Cerebellar nuclear complex (tissue), 1 donor: ENCODE measurements at places on chromosomes 1 and 21.
A peak's percentile ranks its signal among the peaks of the same experiment; 100 is the strongest.

- no peak for DNase-seq
Measured at GRCh38 chr1:206518743-206519142, 11.4 kb downstream of the RASSF5 start.

DNA sequence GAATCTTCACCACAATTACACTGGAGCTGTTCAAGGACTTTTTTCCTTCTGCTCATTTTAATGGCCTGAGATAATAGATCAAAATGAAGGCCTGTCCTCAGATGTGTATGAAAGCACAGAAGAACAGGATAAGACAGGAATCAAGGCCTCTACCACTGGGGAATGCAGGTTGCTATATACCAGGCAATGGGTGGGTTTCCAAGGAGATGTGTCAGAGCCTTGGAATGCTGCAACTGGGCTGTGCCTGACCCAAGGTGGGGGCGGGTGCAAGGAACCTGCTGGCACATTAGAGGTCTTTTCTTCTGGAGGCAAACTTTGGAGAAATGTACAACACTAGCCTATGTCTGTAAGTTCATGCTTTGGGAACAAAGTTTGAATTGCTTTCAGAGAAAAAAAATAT lies 21.7 kb upstream of the LAMC2 start:
- no peak for DNase-seq

GRCh38 chr1:211579440-211580302 lies 710 bp upstream of the SLC30A1 start:
- DNase-seq: peak; percentile 51

GRCh38 chr1:150010393-150011115 lies at the start of gene OTUD7B:
OTUD7B (minus strand) TSS chr1:150010726; CDS start chr1:149977510, 33,216 bp downstream.
- peak; percentile 33 for DNase-seq

- no peak for DNase-seq
Measured at GRCh38 chr1:157092831-157093230, 6.8 kb downstream of the ETV3L start.

DNA sequence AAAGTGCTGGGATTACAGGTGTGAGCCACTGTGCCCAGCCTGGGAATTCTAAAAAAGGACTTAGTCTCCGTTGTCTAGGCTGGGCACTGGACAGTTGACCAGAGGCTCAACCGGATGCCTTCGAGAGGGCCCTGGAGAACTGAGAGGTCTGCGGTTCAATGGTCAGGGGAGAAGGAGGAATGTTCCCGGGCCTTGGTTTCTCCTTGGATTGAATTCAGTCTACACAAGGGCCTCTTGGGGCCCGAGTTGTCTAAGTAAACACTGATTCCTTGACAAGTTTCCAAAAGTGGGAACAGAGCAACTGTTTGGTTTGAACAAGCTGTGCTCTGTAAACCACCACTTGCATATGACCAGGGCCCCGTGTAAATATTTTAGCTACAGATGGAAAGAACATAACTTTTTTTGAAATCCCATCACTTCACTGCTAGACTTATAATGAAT lies 29.1 kb upstream of the CAPZB start:
- DNase-seq: no peak

GRCh38 chr21:32070676-32071330 lies 198.0 kb downstream of the HUNK start:
- DNase-seq: no peak

DNA sequence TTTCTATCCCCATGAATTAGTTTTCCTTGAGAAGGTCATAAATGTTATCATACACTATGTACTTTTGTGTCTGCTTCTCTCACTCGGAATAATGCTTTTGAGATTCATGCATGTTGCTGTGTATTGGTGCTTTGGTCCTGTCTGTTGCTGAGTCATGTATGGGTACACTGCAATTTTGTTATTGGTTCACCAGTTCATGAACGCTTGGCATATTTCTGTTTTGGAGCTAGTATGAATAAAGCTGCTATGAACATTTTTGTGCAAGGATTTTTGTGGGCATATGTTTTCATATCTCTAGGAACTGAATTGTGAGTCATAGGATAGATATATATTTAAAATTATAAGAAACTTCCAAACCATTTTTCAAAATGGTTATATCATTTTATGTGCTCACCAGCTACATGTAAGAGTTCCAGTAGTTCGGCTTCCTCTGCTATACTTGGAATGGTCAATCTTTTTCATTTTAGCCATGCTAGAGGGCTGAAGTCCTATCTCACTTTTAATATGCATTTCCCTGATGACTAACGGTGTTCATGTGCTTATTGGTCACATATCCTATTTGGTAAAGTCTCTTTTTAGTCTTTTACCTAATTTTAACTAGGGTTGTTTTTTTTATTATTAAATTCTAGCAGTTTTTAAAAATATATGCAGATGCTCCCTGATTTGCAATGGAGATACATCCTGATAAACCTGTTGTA lies 38.2 kb downstream of the ETS2 start:
- no peak for DNase-seq

- no peak for DNase-seq
Measured at GRCh38 chr1:27599605-27600497, 4.1 kb downstream of the AHDC1 start.

- no peak for DNase-seq
Measured at GRCh38 chr21:8997011-8997440, 1524.4 kb upstream of the TPTE start.

GRCh38 chr1:91844862-91845528 lies 41.0 kb downstream of the TGFBR3 start:
- no peak for DNase-seq

DNA sequence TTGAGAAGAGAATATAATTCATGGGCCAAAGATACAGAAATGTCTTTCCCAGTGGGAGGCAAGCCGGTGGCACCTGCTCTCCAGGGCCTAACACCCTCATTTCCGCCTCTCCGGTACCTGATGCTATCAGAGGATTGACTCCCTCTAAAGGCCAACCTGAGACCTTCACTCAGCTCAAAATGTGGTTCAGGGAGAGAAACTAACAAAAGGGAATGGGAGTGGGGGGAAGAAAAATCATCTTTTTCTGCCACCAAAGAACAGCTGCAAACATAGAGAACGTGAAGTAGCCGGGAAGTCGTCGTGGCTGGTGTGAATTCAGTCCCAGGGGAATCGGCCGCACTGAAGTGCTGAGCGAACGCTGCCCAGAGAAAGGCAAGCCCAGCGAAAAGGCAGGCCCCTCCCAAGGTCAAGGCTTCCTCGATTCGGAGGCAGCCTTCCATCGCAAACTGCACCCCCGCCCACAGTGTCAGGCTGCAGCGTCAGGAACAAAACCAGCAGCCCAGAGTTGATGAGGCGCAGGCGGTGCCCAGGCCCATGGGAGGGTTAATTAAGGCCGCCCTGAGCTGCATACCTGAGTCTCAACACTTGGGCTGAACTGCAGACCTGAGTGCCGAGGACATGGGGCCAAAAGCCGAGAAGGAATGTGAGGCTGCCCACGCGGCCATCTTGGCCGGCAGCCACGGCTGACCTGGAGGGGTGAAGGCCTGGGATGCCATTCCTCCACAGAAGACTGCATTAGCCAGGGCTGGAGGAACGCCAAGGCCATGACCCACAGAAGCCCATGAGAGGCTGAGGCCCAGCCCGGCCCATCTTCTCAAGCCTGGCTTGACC lies 160.2 kb downstream of the PSMG1 start:
- DNase-seq: no peak

DNA sequence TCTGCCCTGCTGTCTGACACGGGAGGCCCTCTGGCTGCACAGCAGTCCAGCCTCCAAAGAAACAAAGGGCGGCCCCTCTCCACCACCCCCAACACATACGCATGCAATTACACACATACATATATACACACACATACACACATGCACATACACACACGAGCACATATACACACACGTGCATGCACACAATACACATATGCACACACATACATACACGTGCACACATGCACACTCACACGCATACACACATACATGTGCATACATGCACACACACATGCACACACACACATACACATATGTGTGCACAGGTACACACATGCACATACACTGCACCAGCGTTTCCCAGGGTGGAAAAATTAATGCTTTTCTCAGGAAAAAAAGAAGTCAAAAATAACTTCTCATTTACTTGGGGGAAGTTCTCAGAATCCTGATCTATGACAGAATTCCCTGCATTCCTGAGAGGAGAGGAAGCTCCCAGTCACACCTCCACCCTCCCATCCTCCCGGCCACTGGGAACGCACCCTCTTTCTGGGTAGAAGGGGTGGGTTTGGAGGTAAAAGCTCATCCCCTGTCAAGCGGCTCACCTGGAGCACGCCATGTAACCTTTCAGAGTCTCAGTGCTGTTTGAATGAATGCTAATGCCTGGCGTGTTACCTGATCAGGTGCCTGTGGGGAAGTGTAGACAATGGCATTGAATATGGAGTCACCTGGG lies 33.1 kb upstream of the KLHDC7A start:
- DNase-seq: no peak

GRCh38 chr21:35585878-35586277 lies 474.4 kb downstream of the SETD4 start:
- DNase-seq: no peak

DNA sequence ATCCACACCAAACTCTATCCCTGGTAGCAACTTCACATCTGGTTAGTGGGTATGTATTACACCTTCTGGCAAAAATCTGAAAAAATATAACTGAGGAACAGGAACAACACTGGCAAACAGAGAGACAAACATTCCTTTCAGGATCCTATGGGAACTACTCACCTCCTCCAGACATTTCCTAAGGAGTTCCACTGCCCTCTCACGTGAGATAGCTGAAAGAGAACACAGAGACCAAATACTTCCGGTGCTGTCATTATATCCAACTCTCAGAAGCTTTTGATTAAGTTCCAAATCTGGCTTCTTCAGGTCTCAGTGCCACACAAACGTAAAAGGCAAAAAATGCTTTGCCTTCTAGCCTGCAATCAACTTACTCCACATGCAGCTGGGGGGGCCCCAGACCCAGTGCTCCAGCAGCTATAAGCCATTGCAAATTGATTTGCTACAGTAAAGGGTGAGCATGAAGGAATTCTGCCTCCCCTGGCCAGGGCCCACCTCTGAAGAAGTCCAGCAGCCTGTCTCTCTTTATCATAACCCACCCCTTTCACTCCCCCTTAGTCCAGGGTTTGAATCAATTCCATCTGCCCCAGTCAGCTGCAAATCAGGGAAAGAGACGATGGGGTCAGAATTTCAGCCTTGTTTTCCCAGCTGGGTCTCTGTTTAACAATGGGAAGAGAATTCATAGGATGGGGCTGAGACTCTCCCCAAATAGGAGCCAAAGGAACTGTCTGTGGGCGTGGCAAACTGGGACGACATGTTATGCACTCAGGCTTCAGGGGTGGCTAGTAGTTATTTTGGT lies 32.2 kb downstream of the TFAP2E start:
- DNase-seq: no peak

DNA sequence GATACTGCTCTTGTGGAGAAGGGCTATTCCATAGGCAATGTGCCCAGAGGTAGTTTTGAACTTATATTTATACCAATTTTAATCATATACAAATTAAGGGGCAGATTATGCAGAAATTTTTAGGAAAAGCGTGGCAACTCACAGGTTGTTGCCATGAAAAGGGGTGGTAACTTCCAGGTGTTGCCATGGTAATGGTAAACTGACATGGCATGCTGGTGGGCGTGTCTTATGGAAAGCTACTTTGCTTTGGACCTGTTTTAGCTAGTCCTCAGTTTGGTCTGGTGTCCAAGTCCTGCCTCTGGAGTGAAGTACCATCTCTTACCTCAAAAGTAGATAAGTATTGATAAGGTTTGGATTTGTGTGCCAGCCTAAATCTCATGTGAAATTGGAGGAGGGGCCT lies 7.9 kb upstream of the IL23R start:
- DNase-seq: no peak

- no peak for DNase-seq
Measured at GRCh38 chr1:163250382-163250974, 47.8 kb upstream of the RGS5 start.

DNA sequence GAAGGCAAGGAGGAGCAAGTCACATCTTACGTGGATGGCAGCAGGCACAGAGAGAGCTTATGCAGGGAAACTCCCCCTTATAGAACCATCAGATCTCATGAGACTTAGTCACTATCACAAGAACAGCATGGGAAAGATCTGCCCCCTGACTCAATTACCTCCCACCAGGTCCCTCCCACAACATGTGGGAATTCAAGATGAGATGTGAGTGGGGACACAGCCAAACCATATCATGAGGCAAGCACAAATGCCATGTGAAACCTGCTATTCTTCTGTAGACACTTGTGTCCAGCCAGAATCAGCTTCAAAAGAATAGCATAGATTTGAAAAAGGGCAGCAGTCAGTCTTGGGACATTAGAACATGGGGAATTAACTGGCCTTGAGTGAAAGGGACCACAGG lies 32.2 kb upstream of the UBE2U start:
- no peak for DNase-seq

DNA sequence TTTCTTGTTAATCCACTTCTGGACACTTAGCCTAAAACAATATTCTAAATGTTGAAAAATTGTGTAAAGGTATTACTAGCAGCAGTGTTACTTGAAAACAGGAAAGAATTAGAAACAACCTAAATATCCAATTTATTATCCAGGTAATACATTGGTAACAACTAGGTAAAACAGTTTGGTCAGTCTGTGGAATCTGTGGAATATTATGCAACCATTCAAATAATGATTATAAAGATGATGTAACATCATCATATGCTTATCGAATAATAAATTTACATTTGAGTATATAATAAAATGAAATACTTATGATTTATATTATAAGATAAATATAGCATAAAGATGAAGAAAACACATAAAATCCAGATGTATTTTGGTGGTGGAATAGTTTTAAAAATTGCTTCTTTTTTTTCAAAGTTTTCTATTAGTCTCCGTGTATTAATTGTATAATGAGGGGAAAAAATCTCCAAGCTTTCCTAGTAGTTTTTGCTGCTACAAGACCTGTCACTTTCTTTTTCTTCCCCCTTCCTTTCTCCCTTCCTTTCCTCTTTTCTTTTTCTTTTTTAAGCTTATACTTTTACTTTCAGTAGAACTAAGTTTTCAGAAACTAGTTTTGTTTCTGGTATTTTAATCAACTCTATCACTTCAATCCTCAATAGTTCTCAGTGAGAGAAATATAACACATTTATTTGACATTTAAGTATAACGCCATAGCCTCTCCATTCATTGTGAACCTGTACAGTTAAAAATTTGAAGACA lies 197.8 kb upstream of the HMCN1 start:
- no peak for DNase-seq

DNA sequence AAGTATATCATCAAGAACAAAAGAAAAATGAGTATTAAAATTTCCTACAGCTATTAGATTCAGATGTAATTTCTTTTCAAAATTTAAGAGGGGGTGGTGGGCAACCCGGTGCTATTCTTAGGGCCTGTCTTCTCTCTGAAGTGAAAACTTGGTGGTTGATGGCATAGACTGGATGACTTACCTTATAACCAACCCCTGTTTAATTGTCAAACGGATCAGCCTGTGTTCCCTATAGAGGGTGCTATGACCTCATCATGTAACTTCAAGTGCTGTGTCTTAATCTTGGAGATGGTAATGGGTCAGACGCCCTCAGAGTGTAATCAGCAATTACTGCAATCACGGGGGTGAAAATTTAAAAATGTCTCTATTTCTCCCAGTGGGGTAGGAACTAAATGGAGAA lies 176.2 kb downstream of the PCP4 start:
- no peak for DNase-seq
